ENCODE measurements at places on chromosomes 3 and 15. TPM values are rescaled to one million over a fixed set of nuclear protein-coding genes. Genes with fewer than 3 reads are reported as not detected.
A peak's percentile ranks its signal among the peaks of the same experiment; 100 is the strongest.

The NRROS gene
- 15.6 TPM for total RNA-seq

The CSPG5 gene
- total RNA-seq, result 0.53 TPM

The RASL12 gene
- not detected for total RNA-seq

The HAUS2 gene
- total RNA-seq, result 56.7 TPM

The GUCA1C gene
- not detected for total RNA-seq

The ITIH3 gene
- not detected for total RNA-seq

The HRG gene
- not detected for total RNA-seq

- no peak for DNase-seq
- no peak overlapping the region for H3K4me3 ChIP-seq
- H3K36me3 ChIP-seq, result no peaks in the 10 kb centered on the region
- H3K4me1 ChIP-seq, result no peaks in the 10 kb centered on the region
These were observed 71.5 kb downstream of the PPM1L start for GRCh38 chr3:160827516-160827915.

DNA sequence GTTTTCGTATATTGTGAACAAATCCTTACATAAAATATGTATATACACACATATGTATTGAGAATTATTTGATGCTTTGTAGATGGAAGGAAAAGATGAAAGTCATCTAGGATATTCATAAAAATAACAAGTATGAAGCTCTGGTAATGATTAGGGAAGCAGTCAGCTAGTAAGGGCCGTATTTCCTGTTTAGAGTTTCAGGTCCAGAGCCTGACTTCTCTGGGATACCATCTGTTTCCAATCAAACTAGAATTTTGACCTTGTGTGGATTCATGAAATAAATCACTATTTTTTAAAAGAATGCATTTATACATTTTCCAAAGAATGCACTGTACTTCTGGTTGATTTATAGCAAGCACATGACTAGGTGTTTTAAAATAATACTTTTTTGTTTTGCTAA, 156.1 kb upstream of the CGNL1 start:
- no peak for DNase-seq
- H3K27ac ChIP-seq, result no peak overlapping the region
- H3K36me3 ChIP-seq, result no peaks in the 10 kb centered on the region
- no peaks in the 10 kb centered on the region for H3K27me3 ChIP-seq
- H3K4me3 ChIP-seq, result no peak overlapping the region

DNA sequence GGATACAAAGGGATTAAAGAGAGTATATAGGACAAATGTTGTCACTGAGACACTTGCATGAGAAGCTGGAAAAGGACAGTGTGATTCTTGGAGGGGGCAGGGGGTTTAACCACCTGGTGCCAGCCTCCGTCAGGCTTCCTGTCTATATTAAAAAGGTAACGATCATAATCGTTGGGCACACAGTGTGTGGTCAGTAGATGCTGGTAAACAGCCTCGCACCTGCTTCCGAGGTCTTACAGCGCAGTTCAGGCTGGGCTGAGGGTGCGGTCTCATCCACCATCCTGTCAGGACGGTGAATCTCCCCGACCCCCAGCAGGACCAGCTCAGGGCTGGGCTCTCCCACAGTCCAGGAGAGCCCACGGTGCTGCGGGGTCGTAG, 47.7 kb upstream of the SMAD6 start:
- peaks cover 4% of the 10 kb centered on the region for H3K4me1 ChIP-seq
- DNase-seq, result no peak
- H3K4me3 ChIP-seq, result no peak overlapping the region
- H3K27ac ChIP-seq, result peak overlapping the region; percentile 47

DNA sequence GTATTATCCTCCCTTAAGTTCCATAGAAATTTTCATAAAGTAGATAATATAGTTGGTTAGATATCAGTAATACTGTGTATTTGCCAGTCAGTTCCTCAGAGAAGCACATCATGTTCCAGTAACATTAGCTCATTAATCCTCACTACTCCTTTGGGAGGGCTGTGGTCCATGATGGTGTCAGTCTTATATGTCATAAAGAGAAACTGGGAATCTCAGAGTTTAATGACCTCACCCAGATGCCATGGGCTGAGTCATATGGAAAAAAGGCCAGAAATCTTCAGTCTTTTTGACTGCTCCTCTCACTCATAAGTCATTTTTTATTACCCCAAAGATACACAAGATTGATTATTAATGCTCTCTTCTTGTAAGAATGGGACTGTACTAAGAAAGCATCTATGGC, 188.6 kb downstream of the CHL1 start:
- no peaks in the 10 kb centered on the region for H3K27me3 ChIP-seq
- no peak overlapping the region for H3K4me3 ChIP-seq
- no peak for DNase-seq
- no peaks in the 10 kb centered on the region for H3K36me3 ChIP-seq
- H3K4me1 ChIP-seq, result no peaks in the 10 kb centered on the region

DNA sequence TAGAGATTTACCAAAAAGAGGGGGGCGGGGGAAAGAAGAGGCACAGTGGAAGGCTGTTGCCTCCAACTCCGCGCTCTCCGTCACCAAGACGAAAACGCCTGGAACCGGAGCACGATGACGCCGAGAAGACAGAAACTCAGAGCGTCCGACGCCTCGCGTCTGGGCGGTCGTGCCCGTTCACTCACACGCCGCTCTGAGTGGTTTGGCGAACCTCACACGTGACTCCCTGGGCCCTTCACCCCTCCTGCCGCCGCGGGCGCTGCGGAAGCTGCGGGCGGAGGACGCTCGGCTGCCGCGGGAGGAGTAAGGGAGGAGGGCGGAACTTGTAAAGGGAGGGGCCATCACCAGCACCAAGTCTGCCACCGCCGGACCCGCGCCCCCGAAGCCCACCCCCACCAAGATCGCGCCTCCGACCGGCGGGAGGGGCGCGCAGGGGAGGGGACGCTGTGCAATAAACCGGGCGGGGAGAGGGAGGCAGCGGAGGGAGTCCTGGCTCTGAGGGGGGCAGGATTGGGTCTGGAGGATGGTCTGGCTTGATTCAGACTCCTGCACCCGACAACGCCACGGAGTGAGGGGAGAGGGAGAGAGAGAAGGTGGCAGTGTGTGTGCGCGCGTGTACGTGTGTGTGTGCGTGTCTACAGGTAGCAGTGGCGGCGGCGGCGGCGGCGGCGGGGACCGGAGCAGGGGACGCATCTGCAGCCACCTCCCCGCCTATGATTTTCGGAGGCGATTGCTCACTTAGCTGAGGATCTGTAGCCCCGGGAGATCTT, 1.9 kb upstream of the NLGN1 start:
- H3K4me1 ChIP-seq, result no peaks in the 10 kb centered on the region
- no peaks in the 10 kb centered on the region for H3K36me3 ChIP-seq
- no peak overlapping the region for H3K27ac ChIP-seq

DNA sequence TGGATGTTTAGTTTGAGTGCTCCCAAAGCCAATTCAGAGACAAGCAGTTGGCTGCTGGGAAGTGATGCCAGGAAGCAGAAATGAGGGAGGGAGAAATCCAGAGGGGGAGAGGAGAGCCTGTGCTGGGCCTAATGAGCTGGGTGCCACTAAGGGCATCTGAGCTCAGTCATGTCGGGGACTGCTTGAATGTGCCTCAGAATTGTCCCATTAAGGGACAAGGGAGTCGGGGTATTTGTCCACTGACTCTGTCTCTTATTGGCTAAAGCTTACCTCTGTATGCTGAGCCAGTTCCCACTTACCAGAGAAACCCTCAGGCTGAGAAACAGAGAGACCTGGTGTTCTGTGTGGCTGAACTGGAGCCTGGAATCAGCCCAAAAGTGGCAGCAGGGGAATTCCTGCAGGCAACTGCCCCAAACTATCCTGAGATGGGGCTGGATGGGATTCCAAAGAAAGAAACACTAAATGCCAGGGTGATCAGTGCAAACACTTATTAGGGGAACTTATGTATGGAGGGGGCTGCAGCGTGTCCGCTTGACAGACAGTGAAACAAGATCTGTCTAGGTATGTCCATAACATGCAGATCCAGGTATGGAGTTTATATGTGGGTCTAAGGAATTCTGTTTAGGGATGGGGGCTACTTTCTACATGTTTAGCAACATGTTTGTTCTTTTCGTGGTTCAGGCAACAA, 48.6 kb downstream of the NR1D2 start:
- no peak overlapping the region for H3K27ac ChIP-seq
- no peaks in the 10 kb centered on the region for H3K4me1 ChIP-seq
- H3K27me3 ChIP-seq, result no peaks in the 10 kb centered on the region

- H3K36me3 ChIP-seq, result no peaks in the 10 kb centered on the region
- H3K27ac ChIP-seq, result no peak overlapping the region
- H3K27me3 ChIP-seq, result no peaks in the 10 kb centered on the region
- H3K4me3 ChIP-seq, result no peak overlapping the region
- no peaks in the 10 kb centered on the region for H3K4me1 ChIP-seq
These were observed 5.1 kb downstream of the BFSP2 start for GRCh38 chr3:133404920-133405319.

DNA sequence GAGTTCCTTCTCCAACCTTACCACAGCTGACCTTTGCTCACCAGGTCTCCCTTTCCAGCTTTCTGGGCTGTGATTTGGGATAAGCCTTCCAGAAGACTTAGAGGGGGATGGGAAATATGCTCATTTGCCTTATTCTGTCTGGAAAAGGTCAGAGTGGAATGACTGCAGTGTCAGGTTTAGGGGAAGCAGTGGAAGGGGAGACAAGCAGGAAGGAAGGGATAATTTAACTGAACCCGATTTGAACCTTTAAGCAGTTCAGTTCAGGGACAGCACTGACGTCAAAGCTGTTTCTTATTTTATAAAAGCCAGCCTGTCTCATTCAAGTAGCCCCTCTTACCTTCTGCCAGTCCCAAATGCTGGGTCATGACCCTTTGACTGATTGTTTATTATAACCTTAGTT, 418.4 kb upstream of the RARB start:
- no peaks in the 10 kb centered on the region for H3K27me3 ChIP-seq
- no peak overlapping the region for H3K27ac ChIP-seq
- no peak overlapping the region for H3K4me3 ChIP-seq
- no peaks in the 10 kb centered on the region for H3K36me3 ChIP-seq
- no peak for DNase-seq

- H3K27ac ChIP-seq, result no peak overlapping the region
- no peaks in the 10 kb centered on the region for H3K27me3 ChIP-seq
- H3K4me1 ChIP-seq, result no peaks in the 10 kb centered on the region
- no peaks in the 10 kb centered on the region for H3K36me3 ChIP-seq
- H3K4me3 ChIP-seq, result no peak overlapping the region
These were observed 162.6 kb downstream of the SERPINI1 start for GRCh38 chr3:167898091-167898490.

- no peaks in the 10 kb centered on the region for H3K36me3 ChIP-seq
- H3K27ac ChIP-seq, result no peak overlapping the region
- DNase-seq, result no peak
- H3K27me3 ChIP-seq, result no peaks in the 10 kb centered on the region
- H3K4me3 ChIP-seq, result no peak overlapping the region
These were observed 70.6 kb upstream of the DAZL start for GRCh38 chr3:16675805-16676204.

DNA sequence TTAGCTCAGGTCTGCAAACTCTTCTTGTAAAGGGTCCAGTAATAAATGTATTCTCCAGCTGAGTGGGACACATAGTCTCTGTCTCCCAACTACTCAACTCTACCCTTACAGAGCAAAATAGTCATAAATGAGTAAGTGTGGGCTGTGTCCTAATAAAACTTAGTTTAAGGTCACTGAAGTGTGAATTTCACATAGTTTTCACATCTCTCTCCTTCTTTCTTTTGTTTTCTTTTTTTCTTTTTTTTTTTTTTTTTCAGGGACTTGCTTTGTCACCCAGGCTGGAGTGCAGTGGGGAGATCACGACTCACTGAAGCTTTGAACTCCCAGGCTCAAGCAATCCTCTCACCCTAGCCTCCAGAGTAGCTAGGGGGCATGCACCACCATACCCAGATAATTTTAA, 1.9 kb upstream of the ACTL6A start:
- H3K36me3 ChIP-seq, result no peaks in the 10 kb centered on the region
- peaks cover 17% of the 10 kb centered on the region for H3K4me1 ChIP-seq
- H3K4me3 ChIP-seq, result no peak overlapping the region

DNA sequence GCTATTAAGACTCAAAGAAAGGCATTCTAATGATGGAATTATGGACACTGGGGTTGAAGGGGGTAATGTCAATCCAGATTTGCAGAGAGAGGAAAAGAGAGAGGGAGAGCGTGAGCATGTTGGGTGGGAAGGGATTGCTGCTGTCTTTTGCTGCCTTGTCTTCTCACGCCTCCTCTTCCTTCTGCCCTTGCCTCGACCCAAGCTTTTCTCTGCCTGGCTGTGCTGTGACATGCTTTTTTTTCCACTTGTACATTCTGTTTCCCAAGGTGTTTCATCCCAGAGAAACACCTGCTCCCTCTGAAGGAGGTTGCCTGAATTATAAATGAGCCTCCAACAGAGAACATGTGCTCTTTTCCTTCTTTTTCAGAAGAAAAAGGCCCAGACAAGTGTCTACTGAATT, 80.3 kb downstream of the BDH1 start:
- H3K27me3 ChIP-seq, result peaks cover 5% of the 10 kb centered on the region
- no peaks in the 10 kb centered on the region for H3K36me3 ChIP-seq
- no peak overlapping the region for H3K4me3 ChIP-seq
- no peaks in the 10 kb centered on the region for H3K4me1 ChIP-seq
- H3K27ac ChIP-seq, result no peak overlapping the region

GRCh38 chr3:71207632-71208031, 375.9 kb downstream of the FOXP1 start:
- no peaks in the 10 kb centered on the region for H3K36me3 ChIP-seq
- H3K27me3 ChIP-seq, result no peaks in the 10 kb centered on the region
- no peak overlapping the region for H3K27ac ChIP-seq

- H3K27ac ChIP-seq, result no peak overlapping the region
- H3K36me3 ChIP-seq, result no peaks in the 10 kb centered on the region
- DNase-seq, result no peak
- H3K27me3 ChIP-seq, result no peaks in the 10 kb centered on the region
- no peaks in the 10 kb centered on the region for H3K4me1 ChIP-seq
These were observed 15.0 kb upstream of the RTP3 start for GRCh38 chr3:46482632-46483350.
